ENCODE measurements at places on chromosomes 6 and 20.

DNA sequence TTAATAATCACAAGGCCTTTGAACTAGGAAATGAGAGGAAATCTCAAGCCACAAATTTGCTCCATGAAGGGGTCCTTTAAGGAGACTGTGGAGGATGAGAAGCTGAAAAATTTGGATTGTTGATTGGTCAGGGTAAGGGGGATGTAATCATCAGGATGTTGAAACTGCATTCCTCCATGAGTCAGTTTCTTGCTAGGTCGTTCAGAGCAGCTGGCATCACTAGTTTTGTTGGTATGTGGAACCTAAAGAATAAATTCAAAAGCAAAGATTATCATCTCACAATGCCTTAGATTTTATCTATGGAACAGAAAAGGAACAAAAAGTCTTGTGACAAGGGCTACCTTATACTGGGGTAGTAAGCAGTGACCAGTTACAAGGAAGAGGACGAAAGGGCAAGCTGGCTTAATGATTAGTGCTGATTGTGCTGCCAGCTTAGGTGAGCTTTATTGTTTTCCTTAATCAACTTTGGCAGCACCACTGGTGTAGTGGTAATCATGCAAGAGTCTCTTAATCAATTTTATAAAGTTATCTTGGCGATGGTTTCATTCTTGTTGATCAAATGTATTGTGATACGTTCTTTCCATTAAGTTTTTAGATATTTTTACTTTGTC, 36.6 kb downstream of the CRISP2 start:
- no peak for DNase-seq

DNA sequence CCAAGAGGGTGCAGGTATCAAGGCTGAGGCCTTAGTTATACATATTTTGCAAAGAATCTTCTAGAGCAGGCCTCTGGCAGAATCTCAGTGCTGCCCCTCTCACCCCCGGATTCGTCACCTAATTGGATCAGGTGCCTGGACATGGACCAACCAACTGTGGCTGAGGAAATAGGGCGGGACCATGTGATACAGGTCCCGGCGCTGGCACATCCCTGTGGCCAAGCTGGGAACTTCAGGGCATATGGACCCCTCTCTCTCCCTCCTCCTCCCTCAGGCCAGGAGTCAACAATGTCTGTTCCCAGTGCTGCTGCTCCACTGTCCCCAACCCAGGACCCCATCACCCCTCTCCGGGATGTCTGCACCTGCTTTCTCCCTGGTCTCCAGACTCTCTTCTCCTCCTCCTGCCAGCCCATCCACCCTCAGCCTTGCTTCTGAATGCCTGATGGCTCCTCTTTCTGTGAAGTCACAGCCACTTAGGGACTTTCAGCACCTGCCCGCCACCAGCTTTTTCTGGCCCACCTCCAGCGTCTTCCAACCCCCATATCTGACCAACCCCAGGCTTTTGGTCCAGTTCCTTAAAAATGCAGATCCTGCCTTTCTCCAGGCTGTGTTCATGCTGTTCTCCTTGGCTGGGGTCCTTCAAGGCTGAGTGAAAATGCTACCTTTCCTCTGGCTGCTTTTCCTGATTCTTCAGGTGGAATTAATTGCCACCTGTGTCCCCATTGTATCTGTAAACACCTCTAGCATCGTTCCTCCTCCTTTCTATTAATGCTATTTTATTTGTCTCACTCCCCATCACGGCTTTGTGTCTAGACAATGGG, 19.0 kb upstream of the MLN start:
- DNase-seq, result no peak

- no peak for DNase-seq
Measured at GRCh38 chr6:148431413-148431812, 88.8 kb downstream of the SASH1 start.

GRCh38 chr6:148169706-148170105, 172.9 kb upstream of the SASH1 start:
- DNase-seq, result no peak

DNA sequence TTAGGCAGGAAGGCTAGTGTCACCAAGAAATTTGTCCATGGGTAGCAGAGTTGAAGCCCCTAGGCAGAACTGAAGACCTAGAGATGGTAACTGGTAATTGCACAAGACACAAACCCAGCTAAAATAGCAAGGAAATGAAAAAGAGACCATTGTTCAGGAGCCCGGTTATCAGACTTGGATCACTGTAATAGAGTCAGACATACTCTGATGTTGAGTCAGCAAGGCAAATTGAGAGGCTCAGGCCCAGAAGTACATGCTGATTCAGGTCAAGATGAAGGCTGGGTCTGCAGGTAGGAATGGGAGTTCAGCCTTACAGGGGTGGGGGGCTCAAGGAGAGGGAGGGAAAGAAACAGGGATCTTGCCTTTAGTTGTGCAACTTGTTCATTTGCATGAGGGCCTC, 6.5 kb upstream of the TMEM242 start:
- no peak for DNase-seq

Data from CD4-positive, alpha-beta T cell treated with Interleukin-4 for 4 hours (primary cell).